Osteoblast (primary cell): ENCODE measurements at places on chromosomes 16 and 17. TPM values are rescaled to one million over a fixed set of nuclear protein-coding genes. Genes with fewer than 3 reads are reported as not detected.

Gene WFDC1
- not detected in 2 replicates for total RNA-seq

Gene EMP2
- 31.8 and 35.4 TPM in 2 replicates for total RNA-seq

Gene GJD3
- 1.8 and 2.7 TPM in 2 replicates for total RNA-seq

Gene ZG16B
- total RNA-seq = 0.88 and 1.4 TPM in 2 replicates

Gene KRTAP3-1
- total RNA-seq = not detected in 2 replicates

Gene NDRG4
- 6.5 and 8.0 TPM in 2 replicates for total RNA-seq

Gene ATP6V0A1
- 52.5 and 53.9 TPM in 2 replicates for total RNA-seq
